CD4-positive, alpha-beta T cell treated with Interleukin-15 for 4 hours (primary cell): ENCODE measurements at places on chromosomes 2 and 18.

DNA sequence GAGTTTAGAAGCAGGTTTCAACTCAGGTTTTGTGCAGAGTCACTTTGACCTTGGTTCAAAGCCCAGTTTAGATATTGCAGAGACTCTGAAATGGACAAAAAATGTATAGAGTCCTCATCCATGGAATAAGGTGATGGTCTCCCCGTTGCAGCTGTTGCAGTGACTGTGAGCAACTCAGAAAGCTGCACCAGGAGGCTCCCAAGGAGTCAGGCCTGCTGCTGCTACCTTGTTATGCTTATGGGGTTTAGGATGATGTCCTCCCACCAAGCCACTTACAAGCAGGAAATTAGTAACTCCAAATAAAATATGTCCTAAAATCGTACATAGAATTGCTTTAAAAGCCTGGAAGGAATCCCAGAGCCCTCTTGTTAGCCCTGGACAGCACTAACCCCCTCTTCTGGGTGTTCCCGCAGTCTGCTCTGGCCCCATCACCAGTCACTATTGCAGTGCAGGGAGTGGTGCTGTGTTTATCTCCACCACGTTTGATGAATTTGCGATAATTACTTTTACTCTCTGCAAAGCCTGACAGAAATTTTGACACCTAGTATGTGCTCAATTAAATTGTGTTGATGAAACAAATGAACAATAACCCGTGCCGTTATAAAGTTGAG lies 189.0 kb downstream of the CNTNAP5 start:
- no peak for DNase-seq

DNA sequence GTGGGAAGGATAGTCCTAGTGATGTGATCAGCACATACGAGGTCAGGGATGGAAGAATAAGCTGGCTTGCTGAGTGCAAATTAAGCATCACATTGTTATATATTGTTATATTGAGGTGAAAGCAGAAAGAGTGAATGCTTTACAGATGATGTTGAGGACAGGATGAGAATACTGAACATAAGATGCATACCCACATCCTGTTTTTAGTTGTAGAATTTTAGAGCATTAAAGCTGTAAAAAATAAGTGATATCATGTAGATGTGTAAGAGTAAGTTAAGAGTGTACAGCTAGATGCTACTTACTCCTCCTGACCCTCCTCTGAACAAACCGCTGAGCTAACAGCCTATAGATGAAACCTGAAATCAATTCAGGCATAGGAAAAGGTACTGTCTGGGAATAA lies 271.0 kb upstream of the KCNJ3 start:
- no peak for DNase-seq

GRCh38 chr2:135149251-135149650 lies 97.2 kb downstream of the RAB3GAP1 start:
- no peak for DNase-seq

GRCh38 chr2:10537522-10538199 lies 89.5 kb upstream of the ODC1 start:
- DNase-seq, result no peak

DNA sequence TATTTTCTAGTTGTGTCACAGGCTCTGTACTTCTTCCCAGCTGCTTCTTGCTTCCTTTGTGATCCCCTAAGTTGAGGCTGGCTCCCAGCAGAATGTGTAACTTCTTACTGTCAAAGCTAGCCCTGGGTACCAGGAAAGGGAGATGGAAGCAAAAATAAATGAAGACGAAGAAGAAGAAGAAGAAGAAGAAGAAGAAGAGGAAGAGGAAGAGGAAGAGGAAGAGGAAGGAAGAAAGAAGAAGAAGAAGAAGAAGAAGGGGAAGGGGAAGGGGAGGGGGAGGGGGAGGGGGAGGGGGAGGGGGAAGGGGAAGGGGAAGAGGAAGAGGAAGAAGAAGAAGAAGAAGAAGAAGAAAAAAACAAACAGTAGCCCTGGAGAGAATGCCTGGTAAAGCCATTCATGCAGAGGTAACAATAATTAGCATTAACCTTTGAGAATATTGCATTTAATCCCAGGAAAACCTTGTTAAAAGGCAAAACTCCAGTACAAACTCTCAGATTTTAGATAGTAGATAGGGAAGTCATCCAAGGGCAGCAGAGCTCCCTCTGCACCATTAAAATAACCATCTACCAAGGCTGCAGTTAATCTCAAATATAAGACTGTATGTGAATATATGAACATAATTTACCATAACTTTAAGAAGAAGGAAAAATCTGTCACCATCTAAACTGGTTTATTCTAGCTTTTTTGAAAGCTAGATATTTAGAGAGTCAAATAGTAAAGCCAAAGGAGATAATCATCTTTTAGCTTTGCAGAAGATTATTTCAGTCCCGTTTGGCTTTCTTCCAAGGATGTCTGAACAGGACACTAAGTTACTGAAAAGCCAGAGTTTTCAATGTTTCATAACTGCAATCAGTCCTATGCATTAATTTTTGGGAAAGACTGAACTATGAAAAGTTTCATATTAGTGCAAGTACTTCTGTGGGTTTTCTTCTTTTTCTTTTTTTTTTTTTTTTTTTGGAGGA lies 44.3 kb upstream of the FBXO11 start:
- no peak for DNase-seq

GRCh38 chr18:53625997-53626599 lies 598.4 kb downstream of the MBD2 start:
- no peak for DNase-seq

- DNase-seq, result no peak
Observed at GRCh38 chr2:152093464-152093863, 5.4 kb downstream of the CACNB4 start.
